Omental fat pad (tissue), 4 donors: ENCODE measurements at places on chromosomes 5 and 9.

DNA sequence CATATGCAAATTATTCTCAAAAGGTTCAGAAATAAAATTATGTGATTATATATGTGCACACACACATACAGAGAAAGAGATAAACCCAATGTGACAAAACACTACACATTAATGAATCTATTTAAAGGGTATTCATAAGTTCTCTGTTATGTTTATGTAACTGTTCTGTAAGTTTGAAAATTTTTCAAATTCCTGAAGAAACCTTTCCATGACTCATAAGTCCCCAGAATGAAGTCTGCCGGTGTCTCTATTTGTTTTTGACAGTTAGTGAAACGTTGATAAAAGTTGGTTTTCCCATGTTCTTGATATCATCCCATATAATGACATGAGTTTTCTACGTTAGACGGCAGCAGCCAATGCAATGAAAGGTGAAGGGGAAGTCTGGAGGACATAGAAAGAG lies 199.5 kb upstream of the PUM3 start:
- no peak for DNase-seq

DNA sequence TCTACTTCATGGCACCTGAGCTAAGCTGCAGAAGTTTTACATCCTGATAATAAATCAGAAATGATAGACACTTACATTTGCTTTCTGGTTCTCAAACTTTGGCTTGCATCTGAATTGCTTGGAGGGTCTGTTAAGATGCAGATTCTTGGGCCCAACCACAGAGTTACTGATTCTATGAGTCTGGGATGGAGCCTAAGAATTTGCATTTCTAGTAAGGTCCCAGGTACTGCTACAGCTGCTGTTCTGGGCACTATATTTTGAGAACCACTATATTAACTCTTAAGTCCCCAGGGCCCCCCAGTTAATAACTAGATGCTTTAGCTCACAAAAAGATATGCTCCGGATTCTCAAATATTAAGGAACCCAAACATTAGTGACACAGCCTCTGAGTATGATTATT lies 69.8 kb upstream of the DAB2 start:
- DNase-seq, result no peak

- DNase-seq, result no peak
Measured at GRCh38 chr5:125036494-125036893, 290.1 kb upstream of the ZNF608 start.

DNA sequence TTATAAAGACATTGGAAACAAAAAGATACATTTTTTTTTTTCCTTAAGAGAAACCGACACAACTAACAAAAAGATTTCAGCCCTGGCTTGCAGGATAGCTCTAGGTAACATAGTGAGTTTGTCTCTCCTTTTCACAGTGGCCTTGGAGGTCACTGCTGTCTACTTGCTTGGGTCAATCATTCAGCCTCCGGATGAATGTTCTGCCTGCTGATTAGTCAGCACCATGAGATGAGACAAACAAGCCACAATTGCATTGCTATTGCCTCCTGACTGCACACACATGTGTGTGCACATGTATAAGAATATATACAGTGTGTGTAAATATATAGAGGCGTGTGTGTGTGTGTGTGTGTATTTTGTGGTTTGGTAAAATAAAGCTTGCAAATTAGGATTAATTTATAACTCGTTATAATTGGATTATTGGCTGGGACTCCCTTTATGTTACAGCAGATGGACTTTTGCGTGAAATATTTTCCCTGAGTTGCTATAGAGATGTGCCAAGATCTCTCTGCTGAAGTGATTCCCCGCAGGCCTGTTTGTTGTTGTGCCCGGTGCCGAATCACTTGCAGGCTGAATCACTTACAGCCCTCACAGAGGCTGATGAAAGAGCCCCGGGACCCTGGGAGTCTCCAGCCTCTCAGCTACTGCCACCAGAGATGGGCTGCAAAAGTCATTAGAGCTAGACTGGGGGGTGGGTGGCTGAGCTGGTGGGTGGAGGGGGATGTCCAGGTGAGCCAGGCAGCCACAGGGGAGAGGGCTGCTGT lies 161.2 kb downstream of the FGF18 start:
- no peak for DNase-seq

DNA sequence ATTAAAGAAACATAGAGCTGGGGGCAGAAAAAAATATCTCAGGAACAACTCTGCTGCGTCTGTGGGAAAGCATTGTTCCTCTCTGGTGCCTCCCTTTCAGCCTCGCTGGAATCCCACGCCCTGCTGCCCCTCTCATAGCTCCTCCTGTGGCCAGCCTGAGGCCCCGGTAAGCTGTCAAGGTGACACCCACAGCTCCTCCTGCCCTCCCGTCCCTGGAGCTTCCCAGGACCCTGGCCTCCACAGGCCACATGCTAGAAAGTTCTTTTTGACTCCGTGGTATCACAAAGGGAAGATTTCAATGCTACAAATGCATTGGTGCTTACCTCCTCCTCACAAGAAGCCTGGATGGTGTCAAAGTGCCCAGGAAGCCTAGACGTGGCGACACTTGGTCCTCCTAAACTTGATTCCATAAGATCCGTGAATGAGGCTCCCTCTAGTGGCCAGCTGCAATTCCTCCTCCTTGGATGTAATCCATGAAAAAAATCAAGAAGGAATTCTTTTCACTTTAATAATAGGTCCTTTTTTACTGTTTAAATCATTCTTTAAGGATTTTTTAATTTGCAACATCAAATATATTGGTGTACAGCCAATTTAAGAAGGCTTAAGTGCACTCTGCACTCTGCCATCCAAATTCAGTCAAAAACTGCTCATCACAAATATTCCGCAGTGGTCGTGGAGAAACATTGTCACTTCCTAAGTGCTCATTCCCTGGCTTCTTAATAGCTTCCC lies 104.9 kb downstream of the CFAP90 start:
- peak; percentile 72 for DNase-seq

GRCh38 chr5:64595031-64595855 lies 89.4 kb downstream of the RGS7BP start:
- DNase-seq, result no peak

DNA sequence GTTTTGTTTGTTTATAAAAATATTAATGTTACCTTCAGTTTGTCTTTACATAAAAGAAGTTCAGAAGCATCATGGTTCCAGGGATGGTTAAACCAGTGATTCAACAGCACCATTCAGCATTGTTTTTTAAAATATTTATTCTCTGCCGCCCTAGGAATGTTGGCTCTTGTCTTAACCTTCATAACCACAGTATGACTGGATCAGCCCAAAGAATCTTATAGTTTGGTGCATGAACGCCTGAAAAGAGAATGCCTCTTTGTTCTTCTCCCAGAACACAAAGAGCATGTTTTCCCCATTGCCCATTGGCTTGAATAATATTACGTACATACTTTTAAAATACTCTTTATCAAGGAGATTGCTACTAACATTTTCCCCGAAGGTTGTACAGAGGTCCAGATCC lies 413.4 kb downstream of the ANXA1 start:
- DNase-seq, result no peak

DNA sequence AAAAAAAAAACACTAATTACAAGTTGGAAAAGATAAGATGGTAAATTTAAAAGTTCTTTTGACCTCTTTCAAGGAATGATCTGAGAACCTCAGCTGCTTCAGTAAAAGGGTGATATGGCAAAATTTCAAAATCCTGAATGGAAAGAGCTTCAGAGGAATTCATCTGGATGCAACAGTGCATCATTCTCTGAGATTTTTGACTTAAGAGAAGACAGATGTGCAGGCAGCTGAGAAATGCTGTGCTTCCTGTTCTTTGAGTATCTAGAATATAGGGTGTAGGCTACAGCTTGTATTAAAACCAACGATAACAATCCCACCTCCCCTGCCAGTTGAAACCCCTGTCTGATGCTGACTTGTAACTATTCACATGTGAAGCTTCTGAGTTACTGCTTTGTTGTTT lies 6.2 kb downstream of the FRMPD1 start:
- DNase-seq, result no peak

DNA sequence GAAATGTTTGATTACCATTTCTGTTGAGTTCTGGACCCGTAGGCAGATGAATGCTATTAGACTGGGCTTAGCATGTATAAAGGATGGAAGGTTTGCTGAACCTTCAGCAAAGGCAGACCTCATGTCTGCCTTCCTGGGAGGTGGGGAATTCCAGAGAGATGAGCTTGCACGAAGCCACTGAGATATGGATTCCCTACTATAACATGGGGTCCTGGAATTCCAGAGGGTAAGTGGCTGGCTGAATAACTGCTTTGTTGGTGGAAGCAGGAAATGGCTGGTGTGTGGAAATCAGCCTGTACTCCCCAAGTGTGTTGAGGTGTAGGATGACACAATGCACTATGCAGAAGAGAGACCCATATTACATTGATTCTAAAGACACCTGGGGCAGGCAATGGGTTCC lies 526.4 kb downstream of the CTNND2 start:
- no peak for DNase-seq

DNA sequence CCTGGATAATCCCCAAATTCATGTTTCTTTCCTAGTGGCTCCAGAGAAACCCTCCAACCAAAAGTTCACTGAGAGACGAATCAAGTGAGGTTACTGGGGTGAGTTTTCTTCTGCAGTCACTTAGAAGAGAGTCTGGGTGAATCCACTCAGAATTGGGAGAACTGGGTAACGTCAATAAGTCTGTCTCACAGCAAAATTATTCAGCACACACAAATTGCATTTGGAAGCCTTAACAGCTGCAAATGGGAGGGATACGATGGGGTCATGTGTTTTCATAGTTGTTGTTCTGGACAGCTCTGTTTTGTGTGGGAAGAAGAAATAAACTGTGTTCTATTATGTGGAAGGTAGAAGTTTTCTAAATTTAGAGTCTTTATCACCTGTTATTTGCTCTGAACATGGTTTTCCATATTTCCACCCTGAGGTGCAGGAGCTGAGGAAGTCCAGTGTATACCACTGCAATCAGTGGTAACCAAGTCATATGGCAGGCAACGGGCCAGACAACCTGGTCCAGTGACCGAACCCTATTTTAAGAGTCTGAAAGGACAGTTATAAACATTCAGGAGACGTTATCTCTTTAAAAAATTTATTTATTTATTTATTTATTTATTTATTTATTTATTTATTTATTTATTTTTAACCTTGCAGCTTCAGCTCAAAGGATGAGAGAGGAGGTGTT lies 21.9 kb downstream of the MARCHF3 start:
- no peak for DNase-seq

GRCh38 chr5:179228341-179229121 lies 116.7 kb downstream of the ADAMTS2 start:
- no peak for DNase-seq

GRCh38 chr5:81066102-81066501 lies 105.9 kb downstream of the RASGRF2 start:
- DNase-seq, result no peak

GRCh38 chr9:136156209-136157120 lies 37.8 kb upstream of the TMEM250 start:
- DNase-seq, result no peak

- DNase-seq, result peak; percentile 57
Measured at GRCh38 chr5:180291943-180292831, at the start of gene MAPK9. Gene MAPK9 (minus strand): TSS chr5:180292083. CDS start chr5:180280561, 11,522 bp downstream.

DNA sequence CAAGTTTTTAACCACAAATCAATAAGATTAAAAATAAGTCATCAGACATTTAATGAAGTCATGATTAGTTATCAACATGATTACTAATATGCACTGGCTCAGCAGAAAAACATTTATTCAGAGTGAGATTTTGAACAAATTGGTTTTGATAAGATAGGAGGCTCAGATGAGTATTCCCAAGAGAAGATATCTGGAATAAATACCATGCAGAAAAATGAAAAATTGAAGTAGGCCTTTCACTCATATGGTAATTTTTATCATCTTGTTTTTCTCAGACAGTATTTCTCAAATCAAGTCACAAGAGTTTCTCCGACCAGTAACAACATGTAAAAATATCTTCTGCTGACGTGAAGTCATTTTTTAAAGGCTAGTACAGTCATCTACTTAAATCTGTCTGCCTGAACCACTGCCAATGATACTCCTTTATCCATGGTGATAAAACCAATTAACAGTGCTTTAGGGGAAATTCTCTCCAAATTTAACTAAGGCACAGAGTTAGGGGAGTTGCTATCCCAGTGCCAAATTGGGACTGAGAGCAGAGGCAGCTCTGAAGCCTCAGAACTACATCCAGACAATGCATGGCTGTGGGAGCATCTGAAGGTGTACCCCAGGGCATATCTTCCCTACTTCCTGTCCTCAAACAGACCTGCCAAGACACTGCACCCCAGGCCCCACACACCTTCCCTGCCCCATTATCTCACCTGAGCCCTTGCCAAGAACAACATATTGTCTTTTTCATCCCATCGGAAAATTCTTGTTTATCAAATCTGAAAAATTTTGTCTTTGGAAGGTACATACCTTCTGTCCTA lies 105.5 kb upstream of the TSLP start:
- DNase-seq, result no peak

GRCh38 chr9:2962471-2963172 lies 118.7 kb upstream of the PUM3 start:
- DNase-seq, result no peak

- DNase-seq, result no peak
Measured at GRCh38 chr9:109319626-109320241, 1.1 kb downstream of the EPB41L4B start.

- DNase-seq, result no peak
Measured at GRCh38 chr9:107685901-107686300, 196.3 kb upstream of the KLF4 start.

DNA sequence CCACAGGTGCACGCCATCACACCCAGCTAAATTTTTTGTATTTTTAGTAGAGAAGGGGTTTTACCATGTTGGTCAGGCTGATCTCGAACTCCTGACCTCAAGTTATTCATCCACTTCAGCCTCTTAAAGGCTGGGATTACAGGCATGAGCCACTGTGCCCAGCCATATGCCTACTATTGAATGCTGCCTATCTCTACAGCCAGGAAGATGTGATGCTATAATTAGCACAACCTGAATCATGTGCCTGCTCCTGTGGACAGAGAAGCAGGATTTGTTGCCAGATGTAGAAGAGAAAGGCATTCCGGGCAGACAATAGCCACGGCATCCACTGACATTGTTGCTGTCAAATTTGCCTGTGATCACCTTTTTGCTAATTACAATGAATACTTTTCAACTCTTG lies 24.4 kb upstream of the MLLT3 start:
- no peak for DNase-seq

DNA sequence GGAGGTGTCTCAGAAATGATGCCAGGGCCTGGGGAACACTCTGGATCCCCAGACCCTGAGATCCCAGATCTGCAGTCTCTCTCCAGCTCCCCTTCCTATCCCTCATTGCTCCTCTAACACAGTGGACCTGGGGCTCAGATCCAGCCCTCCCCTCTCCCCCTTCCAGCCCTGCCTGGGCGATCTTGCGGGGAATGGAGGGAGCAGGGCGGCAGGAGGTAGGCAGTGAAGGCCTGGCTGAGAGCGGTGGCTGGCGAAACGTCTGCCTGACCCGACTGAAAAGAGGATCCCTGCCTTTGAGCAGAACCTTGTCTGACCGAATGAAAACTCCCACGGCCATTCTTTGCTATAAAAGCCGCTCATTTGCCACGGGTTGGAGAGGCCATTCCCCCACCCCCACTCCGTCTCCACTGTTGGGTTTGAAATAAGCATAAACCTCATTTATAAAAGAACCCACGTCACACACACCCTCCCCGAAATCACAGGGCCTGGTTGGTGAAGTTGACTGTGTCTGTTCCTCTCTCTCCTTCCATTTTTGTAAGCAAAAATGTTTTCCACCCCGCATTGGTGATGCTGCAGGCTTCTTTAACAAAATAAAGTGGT lies 8.8 kb downstream of the MSX2 start:
- DNase-seq, result no peak
